SK-N-SH treated with all-trans-retinoic acid at 6 μM for 48 hours (cell line): ENCODE measurements at places on chromosomes 7 and 10.

DNA sequence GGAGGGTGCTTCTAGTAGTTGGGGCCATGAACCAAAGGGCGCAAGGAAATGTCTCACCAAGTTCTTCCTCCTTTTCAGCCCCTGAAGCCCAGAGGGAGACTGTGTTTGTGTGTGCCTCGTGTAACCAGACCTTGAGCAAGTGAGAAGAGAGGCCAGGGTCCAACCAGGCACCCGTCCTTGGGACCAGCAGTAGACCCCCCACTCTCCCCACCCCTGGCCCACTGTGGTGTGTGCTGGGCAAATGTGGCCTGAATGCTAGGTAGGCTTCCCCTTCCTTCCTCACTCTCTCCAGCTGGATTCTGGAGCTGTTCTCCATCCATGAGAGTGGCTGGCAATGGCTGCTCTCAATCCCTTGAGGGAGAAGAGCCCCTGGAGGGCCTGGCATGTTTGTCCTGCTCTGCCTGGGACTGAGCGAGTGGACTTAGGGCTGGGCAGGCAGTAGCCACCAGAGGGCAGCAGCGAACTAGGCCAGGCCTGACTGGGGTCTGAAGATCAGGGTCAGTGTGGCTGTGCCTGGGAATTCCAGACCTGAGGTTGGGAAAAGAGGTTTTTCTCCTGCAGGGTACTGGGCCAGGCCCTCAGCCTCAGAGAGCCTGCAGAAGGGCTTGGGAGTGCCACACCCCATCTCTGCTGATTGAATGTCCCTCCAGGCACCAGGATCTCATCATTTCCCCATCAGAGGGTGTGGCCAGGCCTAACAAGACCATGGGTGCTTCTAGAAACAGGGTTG, 12.5 kb downstream of the SFRP5 start:
- ATAC-seq = peak; percentile 95

- no peak for ATAC-seq
Measured at GRCh38 chr10:76902949-76903348, 734.7 kb downstream of the KCNMA1 start.

DNA sequence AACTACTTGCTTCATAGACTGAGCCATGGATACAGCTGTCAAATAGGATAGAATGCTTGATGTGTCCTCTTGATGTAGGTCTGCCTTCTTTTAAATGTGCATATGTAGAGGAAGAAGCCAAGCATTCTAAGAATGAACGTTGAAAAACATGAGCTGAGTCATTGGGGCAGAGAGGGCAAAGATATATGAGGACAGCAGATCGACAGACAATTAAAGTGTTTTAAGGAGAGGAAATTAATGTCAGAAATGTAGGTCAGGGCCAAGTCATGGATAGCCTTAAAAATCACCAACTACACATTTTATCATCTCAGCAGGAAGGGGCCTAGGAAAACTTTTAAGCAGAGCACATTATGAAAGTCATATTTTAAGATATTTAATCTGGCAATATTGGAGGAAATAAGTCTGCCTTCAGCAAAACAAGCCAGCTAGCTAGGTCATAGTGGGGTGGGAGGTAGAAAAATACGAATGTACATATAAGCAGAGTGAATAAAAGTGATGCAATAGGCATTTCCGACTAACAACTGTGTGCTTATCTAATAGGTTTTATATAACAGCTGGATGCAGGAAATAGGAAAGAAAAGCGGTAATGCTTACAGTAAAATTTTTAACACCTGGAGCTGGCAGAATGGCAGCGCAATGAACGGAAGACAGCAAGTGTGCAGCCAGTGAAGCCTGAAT, 638.3 kb upstream of the TPK1 start:
- ATAC-seq = no peak

- no peak for ATAC-seq
Measured at GRCh38 chr10:94938383-94938782, at the start of gene CYP2C9. Gene CYP2C9 (plus strand): TSS chr10:94938658. CDS start chr10:94938683, 25 bp downstream.

- ATAC-seq = no peak
Measured at GRCh38 chr10:19532411-19532810, 283.8 kb upstream of the PLXDC2 start.

DNA sequence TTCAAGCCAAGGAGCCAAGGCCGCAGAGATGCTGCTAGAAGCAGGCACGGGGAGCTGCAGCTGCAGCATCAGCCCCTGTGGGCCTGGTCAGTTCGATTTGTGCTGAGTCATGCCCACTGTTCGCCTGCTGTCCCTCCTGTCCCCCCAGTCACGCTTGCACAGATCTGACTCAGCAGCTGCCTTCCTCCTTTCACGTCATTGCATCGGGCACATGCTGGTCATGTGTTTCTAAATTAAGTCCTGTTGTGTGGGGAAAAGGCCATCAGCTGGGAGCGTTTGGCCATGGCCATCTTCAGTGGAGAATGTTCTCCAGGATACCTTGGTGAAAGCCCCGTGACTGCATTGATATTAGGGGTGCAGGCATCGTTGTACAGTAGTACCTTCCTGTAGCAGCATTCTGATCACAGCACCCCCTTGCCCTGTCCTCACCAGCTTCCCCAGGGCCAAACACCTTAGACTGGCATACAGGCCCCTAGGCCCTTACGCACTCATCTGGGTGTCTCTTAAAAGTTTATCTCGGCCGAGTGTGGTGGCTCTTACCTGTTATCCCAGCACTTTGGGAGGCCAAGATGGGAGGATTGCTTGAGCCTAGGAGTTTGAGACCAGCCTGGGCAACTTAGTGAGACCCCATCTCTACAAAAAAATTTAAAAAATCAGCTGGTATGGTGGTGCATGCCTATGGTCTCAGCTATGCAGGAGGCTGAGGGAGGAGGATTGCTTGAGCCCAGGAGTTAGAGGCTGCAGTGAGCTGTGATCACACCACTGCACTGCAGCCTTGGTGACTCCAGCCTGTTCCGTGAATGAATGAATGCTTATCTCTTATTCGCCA, 23.2 kb downstream of the POR start:
- peak; percentile 83 for ATAC-seq

DNA sequence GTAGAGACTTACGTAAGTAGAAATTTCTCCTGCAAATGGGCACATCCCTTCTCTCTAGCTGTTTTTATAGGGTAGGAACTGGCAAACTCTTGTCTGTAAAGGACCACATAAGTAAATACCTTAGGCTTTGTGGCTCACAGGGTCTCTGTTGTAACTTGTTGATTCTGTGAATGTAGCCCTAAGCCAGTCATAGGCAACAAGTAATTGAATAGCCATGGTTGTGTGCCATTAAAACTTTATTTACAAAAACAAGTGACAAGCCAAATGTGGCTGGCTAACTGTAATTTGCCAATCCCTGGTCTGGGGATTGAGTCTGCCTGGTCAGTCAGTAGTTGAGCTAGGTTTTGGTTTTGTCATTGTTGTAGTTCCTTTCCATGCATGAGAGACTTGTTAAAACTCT, 5.3 kb upstream of the KLF6 start:
- ATAC-seq = no peak

DNA sequence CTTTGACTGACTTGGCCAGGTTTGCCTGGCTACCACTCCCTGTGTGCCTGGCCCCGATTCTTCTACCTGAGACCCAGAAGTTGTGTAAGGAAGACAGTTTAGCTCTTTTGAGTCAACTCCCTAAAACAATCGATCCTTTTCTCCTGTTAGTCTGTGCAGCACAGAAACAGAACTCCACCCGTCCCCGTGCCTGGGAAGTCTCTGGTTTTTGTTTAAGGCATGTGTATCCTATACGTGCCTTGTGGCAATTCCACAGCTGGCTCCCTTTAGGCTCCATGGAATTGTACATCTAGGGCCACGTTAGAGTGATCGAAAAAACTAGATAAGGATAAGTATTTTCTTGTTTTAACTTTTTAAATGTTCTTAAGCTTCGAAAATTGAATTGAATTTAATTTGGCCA, 131.6 kb downstream of the BICC1 start:
- ATAC-seq = no peak

GRCh38 chr7:80324032-80324431, 187.8 kb downstream of the GNAT3 start:
- ATAC-seq = peak; percentile 94

GRCh38 chr10:95877881-95878280, 29.9 kb upstream of the CC2D2B start:
- ATAC-seq = no peak

- ATAC-seq = no peak
Measured at GRCh38 chr7:117249696-117250095, 73.2 kb downstream of the WNT2 start.

DNA sequence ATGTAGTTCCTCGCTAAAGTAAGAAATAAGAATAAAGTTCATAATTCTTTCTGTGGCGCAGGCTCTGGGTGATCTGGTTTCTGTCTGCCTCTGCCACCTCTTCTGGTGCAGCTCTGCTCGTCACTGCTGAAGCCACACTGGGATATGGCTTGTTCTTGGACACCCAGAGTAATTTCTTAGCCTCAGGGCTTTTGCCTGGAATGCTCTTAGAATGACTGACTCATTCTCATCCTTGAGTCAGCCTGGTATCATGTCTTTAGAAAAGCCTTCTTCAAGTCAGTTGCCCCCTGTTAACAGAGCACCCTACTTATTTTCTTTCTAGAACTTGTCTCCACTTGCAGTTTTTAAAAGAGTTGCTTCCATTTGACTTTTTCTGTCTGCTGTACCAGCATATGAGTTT, 2.0 kb downstream of the ZSCAN25 start:
- ATAC-seq = no peak

DNA sequence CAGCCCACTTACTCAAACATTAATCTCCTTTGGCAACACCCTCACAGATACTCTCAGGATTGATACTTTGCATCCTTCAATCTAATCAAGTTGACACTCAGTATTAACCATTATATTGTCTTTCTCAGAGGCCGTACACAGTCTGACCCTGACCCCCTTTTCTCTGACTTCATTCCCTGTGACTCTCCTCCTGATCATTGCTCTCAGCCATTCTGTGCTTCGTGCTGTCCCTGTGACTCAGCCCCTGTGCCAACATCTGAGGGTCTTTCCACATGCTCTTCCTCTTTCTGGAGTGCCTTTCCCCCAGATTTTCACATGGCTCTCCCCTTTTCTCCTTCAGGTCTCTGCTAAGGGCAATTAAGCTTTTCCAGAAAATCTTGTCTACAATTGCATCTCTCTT, 289.0 kb upstream of the PHYHIPL start:
- no peak for ATAC-seq
